ENCODE measurements at places on chromosomes 3 and 15.

DNA sequence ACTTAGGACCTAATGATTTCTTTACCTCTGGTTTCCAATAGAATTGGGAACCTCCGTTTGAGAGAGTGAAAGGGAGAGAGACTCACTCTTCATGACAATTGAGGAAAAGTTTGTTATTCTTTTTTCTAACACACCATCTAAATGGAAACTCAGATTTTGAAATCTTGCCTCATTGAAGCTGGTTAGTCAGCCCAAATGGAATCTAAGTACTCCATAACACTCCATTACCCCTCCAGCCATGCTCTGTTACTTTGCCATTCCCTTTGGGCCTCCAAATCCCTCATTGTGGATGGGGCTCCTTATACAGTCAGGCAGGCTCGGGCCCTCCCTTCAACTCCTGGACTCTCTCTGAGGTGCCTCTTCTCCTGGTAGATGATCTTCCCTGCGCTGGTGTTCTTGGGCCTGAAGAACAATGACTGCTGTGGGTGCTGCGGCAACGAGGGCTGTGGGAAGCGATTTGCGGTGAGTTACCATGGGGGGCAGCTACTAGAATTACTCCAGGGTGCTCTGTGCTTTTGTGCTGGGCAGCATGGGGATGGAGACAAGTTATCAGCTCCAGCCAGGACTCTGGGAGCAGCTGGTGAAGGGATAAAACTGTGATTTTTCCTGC lies 1.1 kb downstream of the TM4SF4 start:
- no peak for DNase-seq

- DNase-seq = no peak
Measured at GRCh38 chr3:191283400-191283799, 45.8 kb upstream of the CCDC50 start.

DNA sequence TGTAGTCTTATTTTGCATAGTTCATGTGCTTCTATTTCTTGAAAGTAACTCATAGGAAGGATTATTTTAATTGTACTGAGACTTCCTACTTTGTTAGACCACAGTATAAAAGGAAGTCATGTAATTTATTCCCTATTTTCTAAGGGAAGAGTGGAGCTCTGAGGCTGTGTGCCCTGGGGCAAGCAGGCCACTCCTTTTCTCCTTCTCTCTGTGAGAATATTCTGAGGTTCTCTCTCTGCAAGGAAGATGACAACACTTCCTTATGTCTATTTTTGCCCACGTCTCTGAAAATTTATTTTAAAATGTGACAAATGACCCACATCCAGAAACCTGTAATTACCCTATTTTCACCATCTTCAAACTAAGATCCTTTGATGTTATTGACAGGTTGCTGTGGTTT lies 11.0 kb downstream of the KCTD6 start:
- DNase-seq = no peak

- DNase-seq = no peak
Measured at GRCh38 chr3:4409415-4409814, 57.7 kb downstream of the SUMF1 start.

- DNase-seq = no peak
Measured at GRCh38 chr3:46206282-46207015, 1.7 kb downstream of the CCR1 start.

GRCh38 chr3:78985981-78986380 lies 781.8 kb downstream of the ROBO1 start:
- DNase-seq = no peak

All from HS-27A (cell line).